ENCODE measurements at places on chromosomes 4 and X.

DNA sequence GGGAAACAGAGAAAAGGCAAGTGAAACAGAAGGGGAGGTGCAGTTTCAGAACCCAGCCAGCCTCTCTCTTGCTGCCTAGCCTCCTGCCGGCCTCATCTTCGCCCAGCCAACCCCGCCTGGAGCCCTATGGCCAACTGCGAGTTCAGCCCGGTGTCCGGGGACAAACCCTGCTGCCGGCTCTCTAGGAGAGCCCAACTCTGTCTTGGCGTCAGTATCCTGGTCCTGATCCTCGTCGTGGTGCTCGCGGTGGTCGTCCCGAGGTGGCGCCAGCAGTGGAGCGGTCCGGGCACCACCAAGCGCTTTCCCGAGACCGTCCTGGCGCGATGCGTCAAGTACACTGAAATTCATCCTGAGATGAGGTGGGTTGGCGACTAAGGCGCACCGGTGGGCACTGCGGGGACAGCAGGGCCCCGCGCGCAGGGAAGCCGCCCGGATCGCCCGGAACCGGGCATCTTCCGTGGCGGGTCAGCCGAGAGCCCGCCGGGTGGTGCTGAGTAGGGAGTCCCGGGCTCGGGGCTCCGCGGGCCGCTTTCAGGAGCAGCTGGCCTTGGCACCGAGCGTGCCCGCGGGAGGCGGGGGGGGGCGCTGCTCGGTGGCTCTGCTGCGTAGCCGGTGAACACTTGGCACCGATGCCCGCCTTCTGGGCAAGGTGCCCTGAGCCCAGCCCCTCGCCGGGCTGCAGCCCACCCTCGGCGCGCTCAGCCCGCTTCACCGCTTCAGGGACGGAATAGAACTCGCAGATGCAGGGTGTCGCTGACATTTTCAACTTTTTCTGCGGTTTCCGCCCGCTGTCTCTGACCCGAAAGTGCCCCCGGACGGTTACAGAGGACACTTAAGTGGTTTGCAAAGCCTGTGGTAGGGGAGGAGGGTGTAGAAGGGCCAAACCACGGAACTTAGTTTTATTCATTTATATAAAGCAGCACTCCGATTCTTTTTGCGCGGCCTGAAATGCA is at the start of gene CD38:
Gene CD38 (plus strand): TSS at position 40 of the 953 bp plus-strand sequence. CDS start 87 bp downstream, at position 127.
- peak; percentile 40 for DNase-seq

DNA sequence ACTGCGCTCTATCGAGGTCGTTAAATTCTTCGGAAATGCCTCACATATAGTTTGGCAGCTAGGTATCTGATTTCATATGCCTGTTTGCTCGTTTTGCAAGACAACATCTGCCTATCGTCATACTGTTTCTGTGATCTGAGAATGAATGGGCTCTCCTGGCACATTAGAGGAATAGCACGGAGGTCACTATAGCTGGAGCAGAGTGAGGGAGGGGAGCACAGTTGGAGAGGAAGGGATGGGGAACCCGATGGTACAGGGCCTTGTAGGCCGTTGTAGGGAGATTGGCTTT is 552 bp downstream of the IKBKG start:
- DNase-seq = no peak

- DNase-seq = no peak
Measured at GRCh38 chr4:36414248-36414647, 132.8 kb downstream of the DTHD1 start.

DNA sequence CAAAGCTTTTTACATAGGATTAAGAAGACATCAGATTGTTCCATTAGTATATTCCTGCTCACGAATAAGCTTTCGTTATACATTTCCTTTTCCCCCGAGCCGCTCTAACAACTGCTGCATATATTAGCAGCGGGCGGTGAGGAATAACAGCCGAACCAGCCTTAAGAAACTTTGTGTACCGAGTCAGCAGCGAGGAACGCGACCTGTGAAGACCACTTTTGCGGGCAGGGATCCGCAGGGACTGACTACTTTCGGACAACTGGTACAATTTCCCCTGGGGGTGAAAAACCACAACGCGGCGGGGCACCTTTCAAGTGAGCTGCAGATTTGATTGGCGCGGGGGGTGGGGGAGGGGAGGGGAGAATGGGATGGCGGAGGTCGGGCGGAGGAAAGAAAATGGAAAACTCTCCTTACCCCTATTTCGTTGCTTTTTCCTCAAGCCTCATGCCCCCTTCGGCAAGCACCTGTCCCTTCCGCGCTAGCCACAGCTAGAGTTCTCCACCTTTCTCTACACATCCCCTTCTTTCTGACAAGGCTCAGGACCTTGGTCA is 5.9 kb upstream of the PITX2 start:
- DNase-seq = no peak

GRCh38 chrX:96710031-96710430 is 25.4 kb downstream of the DIAPH2 start:
- DNase-seq = no peak

GRCh38 chr4:113564493-113564892 is 197.0 kb downstream of the CAMK2D start:
- no peak for DNase-seq

GRCh38 chr4:126969360-126970235 is 663.2 kb upstream of the INTU start:
- no peak for DNase-seq

- peak; percentile 62 for DNase-seq
Measured at GRCh38 chr4:55733932-55734331, 85.7 kb upstream of the EXOC1L start.

DNA sequence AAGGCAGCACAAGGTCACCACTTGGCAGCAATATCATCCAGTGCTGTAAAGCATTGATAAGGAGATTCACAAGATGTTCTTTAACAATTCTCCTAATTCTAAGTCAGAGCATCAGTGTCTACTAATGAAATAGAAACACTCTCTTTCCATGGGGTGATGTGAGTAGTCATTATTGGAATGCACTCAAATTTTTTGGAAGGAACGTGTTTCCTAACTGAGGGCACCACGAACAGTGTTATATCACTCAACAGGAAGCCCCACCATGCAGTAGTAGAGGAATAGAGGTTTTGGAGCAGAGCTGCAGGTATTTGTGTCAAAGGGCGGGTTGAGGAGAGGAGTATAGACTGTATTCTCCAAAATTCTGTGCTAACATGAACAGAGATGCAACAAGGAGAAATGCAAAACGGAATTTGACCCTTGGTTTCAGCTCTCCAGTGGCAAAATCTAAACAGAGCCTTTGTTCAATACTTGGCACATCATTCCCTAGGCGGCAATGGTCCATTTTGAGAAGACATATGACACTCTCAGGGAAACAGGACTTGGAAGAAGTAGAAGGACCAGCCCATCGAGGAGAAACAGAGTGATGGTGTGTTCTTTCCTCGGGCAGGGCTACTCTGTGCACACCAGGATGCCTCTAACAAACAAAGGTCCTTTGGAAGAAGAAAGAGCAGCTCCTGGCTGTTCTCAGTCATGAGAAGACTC is 98.9 kb downstream of the CPEB2 start:
- no peak for DNase-seq

GRCh38 chrX:2828344-2828958 is at the start of gene GYG2:
Gene GYG2, plus strand, starts transcription at chrX:2828930. Its CDS starts 1,259 bp downstream, at chrX:2830189.
- peak; percentile 39 for DNase-seq

GRCh38 chr4:102836596-102836995 is 9.2 kb upstream of the UBE2D3 start:
- no peak for DNase-seq

DNA sequence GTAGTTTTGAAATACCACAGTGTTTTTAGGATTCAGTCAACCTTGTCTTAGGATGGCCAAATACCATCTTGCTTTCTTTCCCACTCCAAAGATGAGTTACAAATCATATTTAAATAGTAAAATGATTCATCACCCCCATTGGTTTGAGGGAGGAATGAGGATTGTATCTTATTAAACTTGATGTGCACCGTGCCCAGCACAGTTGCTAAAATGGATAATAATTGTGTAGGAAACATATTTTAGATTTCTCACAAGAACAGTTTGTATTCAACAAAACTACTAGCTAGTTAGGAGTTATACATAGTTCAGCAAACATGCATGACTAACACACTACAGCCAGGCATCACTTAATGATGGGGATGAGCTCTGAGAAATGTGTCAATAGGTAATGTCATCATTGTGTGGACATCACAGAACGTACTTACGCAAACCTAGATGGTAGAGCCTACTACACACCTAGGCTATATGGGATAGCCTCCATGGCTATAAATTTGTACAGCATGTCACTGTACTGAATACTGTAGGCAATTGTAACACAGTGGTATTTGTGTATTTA is 245.4 kb downstream of the FBXW7 start:
- DNase-seq = no peak

Measured in liver (tissue), 10 donors.